ENCODE measurements at places on chromosomes 12 and 14.

DNA sequence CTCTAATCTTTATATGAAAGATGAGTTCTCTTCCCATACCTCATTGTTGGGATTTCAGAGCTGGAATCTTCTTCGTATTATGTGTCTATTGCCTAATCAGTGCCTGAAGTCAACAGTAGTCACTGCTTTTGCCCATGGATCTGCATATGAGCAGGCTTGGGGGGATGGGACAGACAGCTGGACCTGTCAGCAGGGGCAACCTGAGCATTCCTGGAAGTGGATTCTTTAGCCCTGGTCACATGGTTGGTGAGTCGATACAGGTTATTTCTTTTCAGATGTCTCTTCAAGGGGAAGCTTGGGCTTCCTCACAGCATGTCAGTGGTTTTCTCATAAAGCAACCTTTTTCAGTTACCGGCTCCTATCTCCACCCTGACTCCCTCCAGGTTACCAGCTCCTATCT, 97.3 kb upstream of the RBM19 start:
- no peak for DNase-seq

DNA sequence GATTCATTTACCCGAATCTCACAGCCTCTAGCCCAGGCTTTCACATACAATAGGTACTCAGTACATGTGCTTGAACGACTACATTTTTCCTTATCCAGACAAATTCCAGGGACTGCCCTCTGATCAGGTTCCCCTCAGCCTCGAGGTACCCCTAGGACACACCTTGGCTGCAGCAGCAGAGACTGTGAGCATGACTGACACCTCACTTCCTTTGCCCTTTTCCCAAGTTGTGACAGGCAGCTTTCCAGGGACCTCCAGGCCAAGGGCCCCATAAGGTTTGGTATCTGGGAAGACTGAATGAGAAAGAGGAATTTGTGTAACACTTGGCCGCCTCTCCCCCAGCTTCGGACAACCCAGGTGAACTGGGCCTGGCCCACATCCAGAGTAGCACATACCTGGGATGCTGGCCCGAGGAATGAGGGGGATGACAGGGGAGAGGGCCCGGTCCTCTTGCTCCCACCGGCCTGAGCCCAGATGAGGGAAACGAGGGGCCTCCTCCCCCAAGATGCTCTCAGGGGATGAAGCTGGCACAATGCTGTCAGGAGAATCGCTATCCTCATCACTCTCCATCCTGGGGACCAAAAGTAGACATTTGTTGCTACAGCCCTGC, 10.2 kb upstream of the PRKAG1 start:
- no peak for DNase-seq

DNA sequence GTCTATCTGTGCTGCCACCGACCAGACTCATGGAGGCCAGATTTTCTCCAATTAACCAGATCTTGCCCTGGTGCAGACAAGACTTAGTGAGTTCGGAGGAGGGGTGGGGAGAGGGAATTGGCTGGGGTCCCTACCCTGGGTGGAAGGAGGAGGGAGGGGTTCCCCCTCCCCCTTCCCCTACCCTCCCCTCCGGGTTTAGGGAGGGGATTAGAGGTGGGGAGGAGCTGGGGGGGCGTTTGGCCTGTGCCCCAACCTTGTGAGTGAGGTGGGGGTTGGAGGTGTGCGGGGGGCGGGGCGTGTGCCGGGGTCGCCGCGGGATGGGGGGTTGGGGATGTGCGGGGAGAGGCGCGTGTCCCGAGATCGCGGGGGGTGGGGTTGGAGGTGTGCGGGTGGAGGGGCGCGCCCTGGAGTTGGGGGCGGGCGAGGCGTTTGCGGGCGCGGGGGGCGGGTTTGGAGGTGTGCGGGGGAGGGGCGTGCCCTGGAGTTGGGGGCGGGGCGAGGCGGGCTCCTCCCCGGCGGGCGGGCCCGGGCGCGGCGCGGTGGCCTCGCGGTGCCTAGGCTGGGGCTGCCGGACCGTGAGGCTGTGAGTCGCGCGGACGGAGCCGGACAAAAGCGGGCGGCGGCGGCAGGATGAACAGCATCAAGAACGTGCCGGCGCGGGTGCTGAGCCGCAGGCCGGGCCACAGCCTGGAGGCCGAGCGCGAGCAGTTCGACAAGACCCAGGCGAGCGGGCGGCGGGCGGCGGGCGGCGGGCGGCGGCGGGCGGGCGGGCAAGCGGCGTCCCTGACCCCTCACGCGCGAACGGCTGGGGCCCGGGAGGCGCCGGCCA, at the start of gene HIP1R:
HIP1R (plus strand) TSS at position 537 of the 829 bp plus-strand sequence; CDS start at position 631, 94 bp downstream.
- DNase-seq = no peak

GRCh38 chr12:113420996-113421595, 1.1 kb upstream of the SDSL start:
- DNase-seq = no peak

- DNase-seq = no peak
Observed at GRCh38 chr12:109273354-109273753, 35.7 kb downstream of the FOXN4 start.

GRCh38 chr12:114265036-114265435, 140.9 kb downstream of the TBX5 start:
- no peak for DNase-seq

DNA sequence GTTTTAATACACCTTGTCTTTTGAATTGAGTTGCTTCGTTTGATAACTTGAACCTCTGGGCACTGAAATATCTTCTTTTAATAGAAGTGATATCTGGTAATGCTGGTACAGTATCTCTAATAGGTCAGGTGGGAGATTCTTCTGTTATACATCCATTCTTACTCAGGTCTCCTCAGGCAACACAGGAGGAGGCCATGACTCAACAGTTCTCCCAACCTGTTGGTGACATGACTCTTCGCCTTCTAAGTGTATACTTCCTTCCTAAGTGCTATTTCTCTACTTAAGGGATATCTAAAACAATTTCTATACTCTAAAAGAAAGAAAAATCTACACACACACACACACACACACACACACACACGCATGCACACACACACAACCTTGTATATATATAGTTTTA, 509.1 kb downstream of the PCNX1 start:
- no peak for DNase-seq

- no peak for DNase-seq
Observed at GRCh38 chr12:91603060-91603459, 420.4 kb upstream of the DCN start.

GRCh38 chr12:100460702-100461101, 13.0 kb upstream of the NR1H4 start:
- DNase-seq = no peak

- no peak for DNase-seq
Observed at GRCh38 chr12:100857418-100857817, 62.8 kb downstream of the ANO4 start.

DNA sequence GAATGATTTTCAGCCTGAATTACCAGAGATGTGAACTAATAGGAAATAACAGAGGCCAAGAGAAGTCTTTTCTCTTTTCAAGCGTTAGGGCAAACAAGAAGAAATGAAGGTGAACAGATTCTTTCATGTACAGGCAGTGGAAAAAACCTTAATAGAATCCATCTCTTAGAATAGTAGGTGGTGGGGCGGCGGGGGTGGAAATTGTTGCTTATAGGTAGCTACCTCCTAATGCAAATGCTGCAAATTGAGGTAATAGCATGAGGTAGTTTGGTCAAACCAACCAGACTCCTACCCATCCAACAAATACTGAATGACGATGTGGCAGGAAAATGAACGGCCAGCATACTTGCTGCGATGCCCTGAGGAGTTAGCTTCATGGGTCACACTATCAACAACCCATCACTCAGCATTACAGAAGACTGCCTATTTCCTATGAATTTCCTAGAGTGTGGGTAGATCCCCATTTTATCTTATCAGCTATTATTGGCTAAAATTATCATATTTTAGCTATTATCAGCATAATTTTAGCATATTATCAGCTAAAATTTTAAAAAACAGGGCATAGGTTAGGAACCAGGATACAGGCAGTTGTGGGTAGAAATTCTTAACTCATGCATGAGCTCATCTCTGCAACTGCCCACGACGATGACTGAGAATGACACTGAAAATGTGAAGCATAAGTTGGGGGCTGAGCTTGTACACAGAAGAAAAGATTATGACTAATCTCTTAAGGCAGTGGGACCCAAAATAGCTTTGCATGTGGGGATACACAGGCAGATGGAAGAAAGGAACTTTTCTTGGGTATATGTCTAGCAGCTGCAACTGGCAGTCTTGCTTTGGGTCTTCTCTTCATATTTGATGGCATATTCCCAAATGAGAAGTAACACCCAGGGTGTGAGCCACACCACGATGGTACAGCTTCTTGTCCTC, 68.7 kb downstream of the NIN start:
- DNase-seq = no peak

DNA sequence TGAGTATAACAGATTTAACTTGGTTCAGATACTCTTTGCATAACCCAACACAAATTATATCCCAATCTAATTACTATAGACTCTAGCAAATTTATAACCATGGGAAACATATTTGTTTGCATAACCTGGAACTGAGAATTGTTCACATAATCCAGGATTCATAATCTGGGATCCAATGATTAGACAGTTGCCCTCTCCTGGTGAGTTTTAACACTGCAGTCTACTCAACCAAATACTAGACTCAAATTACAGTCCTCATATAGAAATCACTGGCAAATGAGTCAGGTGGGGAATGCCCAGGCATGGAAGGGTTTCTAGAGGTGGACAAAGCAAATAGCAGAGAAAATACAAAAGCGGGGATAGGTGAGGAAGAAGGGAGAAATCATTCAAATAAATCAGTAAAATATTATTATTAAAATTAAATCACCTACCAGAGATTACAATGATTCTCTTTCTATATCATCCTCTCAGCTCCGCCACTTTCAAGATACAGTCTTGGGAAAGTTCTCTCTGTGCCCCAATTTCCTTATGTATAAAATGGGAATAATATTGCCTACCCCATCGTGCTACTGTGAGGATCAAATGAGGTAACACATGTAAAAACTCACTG, 9.4 kb downstream of the GCH1 start:
- DNase-seq = no peak

DNA sequence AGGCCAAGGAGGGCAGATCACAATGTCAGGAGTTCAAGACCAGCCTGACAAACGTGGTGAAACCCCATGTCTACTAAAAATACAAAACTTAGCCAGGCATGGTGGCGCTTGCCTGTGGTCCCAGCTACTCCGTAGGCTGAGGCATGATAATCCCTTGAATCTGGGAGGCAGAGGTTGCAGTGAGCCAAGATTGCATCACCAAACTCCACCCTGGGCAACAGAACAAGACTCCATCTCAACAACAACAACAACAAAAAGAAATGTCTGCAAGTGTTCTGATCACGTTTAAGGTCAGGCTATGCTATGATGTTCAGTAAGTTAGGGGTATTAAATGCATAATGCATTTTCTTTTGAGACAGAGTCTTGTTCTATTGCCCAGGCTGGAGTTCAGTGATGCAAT, 6.7 kb upstream of the PLD4 start:
- no peak for DNase-seq

GRCh38 chr12:65761301-65761700, 63.0 kb upstream of the HMGA2 start:
- no peak for DNase-seq

DNA sequence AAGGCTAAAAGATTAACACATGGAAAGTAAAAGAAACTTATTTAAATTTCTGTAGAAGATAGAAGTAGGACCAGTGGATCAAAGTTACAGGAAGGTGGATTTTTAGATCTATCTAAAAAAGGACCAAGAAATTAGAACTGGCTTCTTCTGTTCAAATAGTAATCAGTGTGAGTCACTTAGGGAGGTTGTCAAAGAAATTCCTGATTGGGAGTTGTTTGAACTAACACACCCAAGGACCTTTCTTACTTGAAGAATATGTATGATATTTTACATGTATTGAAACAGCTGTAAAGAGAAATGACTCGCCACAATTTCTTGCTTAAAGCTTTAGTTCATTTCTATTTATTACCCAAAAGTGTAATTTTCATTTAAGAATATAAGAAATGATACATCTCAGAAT, 256.9 kb downstream of the RAD51B start:
- no peak for DNase-seq

All from amniotic stem cell (primary cell).